Right atrium auricular region (tissue), 2 donors: ENCODE measurements at places on chromosomes 5 and 9. TPM values are rescaled to one million over a fixed set of nuclear protein-coding genes. Genes with fewer than 3 reads are reported as not detected.

The PCDHA1 gene
- total RNA-seq = not detected

The LHX2 gene
- total RNA-seq = not detected

The PFN3 gene
- total RNA-seq = not detected

The PCDHGC3 gene
- 24.1 TPM for total RNA-seq

DNA sequence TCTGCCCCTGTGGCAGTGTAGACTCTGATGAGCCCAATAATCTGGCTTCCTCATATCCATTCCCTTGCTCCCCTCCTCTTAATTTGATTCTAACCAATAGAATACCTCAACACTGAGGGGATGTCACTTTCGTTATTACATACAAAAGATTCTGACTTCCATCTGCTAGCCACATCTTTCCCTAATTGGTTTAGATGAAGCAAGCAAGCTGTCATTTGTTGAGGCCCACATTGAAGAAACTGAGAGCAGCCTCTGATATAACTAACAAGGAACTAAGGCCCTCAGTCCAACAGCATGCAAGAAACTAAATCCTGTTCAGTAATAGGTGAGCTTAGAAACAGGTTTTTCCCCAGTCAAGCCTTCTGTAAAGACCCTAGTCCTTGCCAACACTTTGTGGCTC is 5.8 kb downstream of the ADAMTS6 start:
- no peak overlapping the region for H3K27ac ChIP-seq
- no peaks in the 10 kb centered on the region for H3K36me3 ChIP-seq
- no peak for DNase-seq
- H3K4me1 ChIP-seq = no peaks in the 10 kb centered on the region

- no peak overlapping the region for H3K27ac ChIP-seq
- DNase-seq = no peak
- H3K27me3 ChIP-seq = no peaks in the 10 kb centered on the region
- no peaks in the 10 kb centered on the region for H3K4me1 ChIP-seq
- H3K4me3 ChIP-seq = no peak overlapping the region
Measured at GRCh38 chr5:103808464-103809106, 246.0 kb upstream of the NUDT12 start.

DNA sequence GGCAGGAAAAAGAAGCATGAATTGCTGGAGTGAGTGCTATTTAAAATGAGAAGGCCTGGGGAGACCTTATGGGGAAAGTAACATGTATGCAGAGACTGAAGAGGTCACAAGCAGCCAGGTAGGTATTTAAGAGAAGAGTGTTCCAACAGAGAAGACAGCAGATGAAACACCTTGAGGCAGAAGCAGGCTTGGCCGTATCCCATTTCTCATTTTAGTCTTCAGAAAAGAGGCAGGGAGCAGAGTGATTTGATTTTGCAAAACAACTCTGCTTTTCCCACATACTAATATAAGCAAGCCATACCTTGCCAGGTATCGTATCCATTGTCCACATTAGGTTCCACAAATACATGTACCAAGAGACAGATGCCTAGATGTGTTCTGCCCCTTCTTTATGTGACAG is 244.3 kb downstream of the ASTN2 start:
- H3K36me3 ChIP-seq = no peaks in the 10 kb centered on the region
- H3K4me1 ChIP-seq = no peaks in the 10 kb centered on the region
- no peak overlapping the region for H3K4me3 ChIP-seq
- no peak overlapping the region for H3K27ac ChIP-seq
- H3K27me3 ChIP-seq = no peaks in the 10 kb centered on the region

DNA sequence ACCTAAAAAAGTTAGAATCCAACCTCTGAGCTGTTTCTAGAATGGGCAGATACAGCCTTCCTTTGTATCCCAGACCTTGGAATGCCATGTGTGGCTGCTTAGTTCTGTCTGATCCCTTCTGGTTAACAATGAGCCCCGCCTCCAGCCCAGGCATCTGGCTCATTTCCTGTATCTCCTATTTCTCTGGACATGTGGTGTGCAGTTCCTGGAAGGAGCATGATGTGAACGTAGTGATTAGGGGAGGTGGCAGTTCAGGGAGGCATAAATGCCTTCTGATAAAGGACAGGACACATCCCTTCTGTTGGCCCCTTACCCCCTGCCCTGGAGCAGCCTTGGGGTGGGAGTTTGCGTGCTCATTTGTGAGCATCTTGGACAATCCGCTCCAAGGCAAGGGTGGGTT is 243.0 kb downstream of the ZSWIM6 start:
- DNase-seq = no peak
- no peaks in the 10 kb centered on the region for H3K27me3 ChIP-seq
- H3K4me3 ChIP-seq = no peak overlapping the region
- H3K4me1 ChIP-seq = no peaks in the 10 kb centered on the region
- H3K27ac ChIP-seq = no peak overlapping the region

DNA sequence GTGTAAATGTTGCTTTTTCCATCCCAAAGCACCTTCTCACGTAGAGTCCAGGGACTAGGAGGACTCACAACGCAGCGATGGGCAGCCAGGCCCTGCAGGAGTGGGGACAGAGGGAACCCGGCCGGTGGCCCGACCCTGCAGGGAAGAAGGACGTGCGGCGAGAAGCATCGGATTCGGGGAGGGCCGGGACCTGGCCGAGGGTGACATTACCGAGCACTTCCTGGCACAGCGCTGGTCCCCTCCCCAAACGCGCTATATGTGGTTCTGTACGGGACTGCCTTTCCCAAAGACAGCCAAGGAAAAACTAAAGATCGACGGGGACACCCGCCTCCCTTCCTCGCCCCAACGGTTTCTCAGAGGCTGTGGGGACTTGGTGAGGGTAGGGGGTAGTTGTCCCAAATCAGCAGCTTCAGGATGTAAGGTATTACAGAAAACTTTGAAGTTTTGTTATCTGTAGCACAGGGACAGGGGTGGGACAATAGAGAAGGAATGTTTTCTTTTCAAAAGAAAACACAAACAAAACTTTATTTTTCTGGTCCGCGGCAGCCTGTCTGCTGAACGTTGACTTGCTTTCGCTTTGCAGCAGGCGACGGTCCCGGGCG is 887 bp upstream of the MAP3K1 start:
- DNase-seq = no peak
- peak overlapping the region; percentile 86 for H3K27ac ChIP-seq
- H3K4me3 ChIP-seq = peak overlapping the region; percentile 87
- no peaks in the 10 kb centered on the region for H3K27me3 ChIP-seq

DNA sequence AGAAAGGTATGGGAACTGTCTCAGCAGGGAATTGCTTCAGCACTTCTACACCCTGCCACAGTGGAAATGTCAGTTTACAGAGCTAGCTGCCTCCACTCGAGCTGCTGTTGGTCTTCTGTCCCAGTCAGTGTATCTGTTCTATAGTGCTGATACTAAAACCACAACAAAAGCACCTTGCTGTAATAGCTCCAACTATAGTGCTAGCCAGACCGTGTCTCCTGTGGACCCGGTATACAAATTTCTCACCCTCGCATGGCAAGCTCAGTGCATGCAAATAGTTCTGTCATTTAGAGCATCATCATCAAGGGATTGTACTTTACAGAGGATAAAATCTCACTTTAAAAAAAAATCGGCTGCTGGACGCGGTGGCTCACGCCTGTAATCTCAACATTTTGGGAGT is 51.5 kb upstream of the IQGAP2 start:
- no peaks in the 10 kb centered on the region for H3K27me3 ChIP-seq
- H3K4me1 ChIP-seq = no peaks in the 10 kb centered on the region
- H3K36me3 ChIP-seq = no peaks in the 10 kb centered on the region
- no peak for DNase-seq
- no peak overlapping the region for H3K27ac ChIP-seq

DNA sequence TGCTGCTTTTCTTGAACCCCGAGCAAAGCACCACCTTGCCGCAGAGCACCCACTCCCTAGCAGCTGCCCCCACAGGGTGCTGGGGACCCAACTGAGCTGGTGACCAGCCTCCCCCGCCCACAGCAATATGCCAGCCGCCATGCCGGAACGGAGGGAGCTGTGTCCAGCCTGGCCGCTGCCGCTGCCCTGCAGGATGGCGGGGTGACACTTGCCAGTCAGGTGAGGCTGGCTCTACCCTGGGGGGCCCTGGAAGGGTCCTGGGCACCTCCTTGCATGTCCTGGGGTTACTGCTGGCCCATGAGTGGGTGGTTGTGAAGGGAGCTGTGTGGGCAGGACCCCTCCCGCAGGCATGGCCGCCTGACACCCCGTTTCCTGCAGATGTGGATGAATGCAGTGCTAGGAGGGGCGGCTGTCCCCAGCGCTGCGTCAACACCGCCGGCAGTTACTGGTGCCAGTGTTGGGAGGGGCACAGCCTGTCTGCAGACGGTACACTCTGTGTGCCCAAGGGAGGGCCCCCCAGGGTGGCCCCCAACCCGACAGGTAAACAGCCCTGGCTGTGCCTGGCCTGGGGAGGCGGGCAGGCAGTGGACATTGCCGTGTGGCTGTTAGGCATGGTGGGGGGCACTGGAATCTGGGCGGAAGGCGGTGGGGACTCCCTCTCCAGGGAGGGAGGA is 7.2 kb downstream of the EGFL7 start:
- H3K4me3 ChIP-seq = peak overlapping the region; percentile 30
- H3K4me1 ChIP-seq = no peaks in the 10 kb centered on the region
- no peaks in the 10 kb centered on the region for H3K27me3 ChIP-seq
- peaks cover 55% of the 10 kb centered on the region for H3K36me3 ChIP-seq
- H3K27ac ChIP-seq = peak overlapping the region; percentile 76

DNA sequence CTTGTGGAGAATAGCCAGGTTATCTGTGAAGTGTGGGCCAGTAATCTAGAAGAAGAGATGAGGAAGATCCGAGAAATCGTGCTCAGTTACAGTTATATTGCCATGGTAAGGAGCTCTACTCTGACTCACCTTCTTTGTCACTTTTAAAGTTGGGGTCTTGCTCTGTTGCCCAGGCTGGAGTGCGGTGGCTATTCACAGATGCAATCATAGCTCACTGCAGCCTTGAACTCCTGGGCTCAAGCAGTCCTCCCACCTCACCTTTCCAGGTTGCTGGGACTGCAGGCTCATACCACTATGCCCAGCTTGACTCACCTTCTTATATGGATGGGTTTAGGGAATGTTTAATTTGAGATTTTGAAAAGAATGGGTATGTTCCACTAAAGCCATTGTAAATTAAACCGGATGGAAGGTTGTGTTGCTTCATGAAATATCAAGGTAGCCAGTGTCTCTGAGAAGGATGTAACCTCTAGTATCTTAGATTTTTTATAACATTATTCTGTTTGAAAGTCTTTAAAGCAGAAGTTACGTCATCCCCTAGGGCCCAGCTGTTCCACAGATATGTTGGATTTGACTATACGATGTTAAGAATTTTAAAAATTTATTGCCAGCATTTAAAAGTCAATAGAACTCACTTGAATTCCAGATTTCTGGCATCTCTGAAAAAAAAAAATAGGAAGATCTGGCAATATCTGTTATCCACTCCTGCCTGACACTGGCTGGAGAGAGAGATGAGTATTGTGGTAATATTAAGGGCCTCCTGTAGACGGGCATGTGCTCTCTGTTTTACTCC is 5.1 kb downstream of the CNOT8 start:
- H3K4me3 ChIP-seq = no peak overlapping the region
- H3K27me3 ChIP-seq = no peaks in the 10 kb centered on the region
- no peak overlapping the region for H3K27ac ChIP-seq

DNA sequence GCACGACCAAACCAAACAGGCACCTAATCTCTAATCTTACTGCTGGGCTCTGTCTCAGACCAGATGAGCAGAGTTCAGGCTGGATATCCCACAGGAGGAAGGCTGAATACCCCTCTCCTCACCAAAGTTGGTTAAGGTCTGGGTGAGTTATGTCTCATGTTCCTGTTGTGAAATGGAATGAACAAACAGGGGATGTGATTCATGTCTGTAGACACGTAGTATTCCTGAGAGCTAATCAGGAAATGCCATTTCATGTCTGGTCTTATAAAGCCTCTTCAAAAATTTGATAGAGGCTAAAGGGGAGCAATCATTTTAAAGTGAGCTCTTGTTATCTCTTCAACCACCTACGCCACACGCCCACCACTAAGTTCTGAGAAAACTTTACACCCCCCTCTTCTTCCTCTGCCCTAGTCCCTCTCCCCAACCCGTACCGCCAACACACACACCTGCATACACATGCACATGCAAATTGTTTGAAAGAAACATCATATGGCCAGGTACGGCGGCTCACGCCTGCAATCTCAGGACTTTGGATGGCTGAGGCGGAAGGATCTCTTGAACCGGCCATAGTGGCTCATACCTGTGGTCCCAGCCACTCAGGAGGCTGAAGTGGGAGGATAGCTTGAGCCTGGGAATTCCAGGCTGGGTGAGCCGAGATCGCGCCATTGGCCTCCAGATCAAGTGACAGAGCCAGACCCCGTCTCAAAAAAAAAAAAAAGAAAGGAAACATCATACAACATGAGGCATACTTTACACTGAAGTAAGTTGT is 69.8 kb upstream of the RAI14 start:
- H3K4me1 ChIP-seq = no peaks in the 10 kb centered on the region
- H3K27me3 ChIP-seq = no peaks in the 10 kb centered on the region
- no peak overlapping the region for H3K27ac ChIP-seq
- no peak overlapping the region for H3K4me3 ChIP-seq
- no peaks in the 10 kb centered on the region for H3K36me3 ChIP-seq
- DNase-seq = no peak

GRCh38 chr5:73507062-73507461 is 8.8 kb downstream of the BTF3 start:
- no peak overlapping the region for H3K27ac ChIP-seq
- no peak for DNase-seq
- no peaks in the 10 kb centered on the region for H3K4me1 ChIP-seq

DNA sequence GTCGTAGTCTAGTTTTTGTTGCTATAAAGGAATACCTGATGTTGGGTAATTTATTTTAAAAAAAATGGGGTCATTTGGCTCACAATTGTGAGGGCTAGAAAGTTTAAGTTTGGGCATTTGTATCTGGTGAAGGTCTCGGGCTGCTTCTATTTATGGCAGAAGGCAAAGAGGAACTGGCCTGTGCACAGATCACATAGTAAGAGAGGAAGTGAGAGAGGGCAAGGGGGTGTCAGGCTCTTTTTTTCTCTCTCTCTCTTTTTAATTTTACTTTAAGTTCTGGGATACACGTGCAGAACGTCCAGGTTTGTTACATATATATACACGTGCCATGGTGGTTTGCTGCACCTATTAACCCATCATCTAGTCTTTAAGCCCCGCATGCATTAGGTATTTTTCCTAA is 453.3 kb downstream of the DIRAS2 start:
- no peaks in the 10 kb centered on the region for H3K27me3 ChIP-seq
- DNase-seq = no peak
- no peak overlapping the region for H3K27ac ChIP-seq
- no peaks in the 10 kb centered on the region for H3K4me1 ChIP-seq
- no peak overlapping the region for H3K4me3 ChIP-seq
